ENCODE measurements at places on chromosomes 12 and 14.
A peak's percentile ranks its signal among the peaks of the same experiment; 100 is the strongest.

DNA sequence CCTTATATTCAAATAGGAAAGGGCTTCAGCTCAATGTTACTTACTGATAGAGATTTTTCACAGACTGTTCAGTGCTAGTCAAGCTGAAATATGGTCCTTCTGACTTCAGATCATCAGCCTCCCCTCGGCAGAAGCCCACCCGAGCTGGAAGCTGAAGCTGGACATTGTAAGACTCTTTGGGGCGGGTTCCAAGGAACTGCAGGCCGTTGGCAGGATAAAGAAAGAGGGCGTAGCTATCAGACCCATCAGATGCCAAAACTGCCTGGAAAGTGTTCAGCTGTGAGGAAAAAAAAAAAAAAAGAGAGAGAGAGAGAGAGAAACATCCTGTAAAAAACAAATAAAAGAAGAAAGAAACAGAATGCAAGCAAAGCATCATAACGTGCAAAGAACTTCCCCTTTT, 8.8 kb downstream of the NID2 start:
- DNase-seq: no peak

DNA sequence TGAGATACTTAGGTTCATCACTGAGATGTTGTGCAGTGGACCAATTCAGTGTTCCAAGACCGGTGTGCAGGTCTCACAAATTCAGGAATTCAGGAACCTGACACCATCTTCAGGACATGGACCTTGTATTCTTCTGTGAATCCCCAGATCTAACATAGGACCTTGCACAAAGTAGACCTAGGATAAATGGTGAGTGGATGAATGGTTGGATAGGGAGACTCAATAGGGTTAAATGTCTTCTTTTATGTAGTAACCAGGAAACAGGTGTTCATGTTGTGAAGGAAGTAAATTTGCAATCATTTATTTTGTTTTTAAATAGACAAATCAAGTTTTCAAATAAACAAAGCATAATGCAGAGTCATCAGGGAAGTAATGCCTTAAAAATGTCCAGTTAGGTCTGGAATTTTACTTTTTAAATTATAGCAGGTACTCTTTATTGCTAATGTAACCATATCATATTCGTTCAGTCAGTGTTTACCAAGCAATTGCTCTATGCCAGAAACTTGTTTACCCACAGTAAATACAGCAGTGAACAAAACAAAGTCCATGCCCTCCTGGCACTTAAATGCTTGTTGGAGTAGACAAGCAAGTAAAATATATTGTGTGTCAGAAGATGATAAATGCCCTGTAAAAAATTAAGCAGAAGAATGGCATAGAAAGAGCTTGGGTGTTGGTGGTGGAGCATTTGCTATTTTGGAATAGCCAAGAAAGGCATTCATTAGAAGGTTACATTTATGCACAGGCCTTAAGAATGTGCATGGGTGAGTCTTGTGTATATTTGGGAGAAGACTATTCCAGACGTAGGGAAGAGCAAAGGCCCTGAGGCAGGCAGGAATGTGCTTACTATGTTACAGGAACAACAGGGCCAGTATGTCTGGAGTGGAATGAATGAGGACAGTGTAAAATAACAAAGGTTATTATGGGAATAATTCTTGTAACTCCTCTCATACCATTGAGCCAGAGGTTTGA, 26.3 kb downstream of the RXYLT1 start:
- DNase-seq: peak; percentile 98

DNA sequence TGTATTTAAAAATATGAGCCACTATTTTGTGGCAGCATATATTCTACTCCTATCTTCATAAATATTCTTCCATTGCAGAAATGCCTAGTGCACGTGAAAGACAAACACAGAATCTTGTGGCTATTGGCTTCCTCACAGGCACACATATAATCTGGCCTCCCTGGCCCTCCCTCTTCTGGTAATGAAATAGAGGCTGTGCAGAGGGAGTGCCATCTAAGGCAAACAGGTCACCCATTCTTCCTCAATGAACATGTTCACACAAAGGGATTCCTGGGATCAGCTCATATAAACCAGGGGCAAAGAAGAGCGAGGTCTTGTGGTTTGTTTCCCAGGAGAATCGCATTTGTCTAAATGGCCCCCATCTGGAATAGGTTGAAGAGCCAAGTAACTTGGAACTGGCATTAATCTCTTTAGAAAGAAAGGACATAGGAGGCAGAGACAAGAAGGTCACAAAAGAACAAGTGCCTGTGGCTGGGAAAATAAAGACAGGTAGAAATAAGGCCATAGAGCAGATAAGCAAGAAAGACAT, 171.6 kb upstream of the PTPRQ start:
- DNase-seq: peak; percentile 9

DNA sequence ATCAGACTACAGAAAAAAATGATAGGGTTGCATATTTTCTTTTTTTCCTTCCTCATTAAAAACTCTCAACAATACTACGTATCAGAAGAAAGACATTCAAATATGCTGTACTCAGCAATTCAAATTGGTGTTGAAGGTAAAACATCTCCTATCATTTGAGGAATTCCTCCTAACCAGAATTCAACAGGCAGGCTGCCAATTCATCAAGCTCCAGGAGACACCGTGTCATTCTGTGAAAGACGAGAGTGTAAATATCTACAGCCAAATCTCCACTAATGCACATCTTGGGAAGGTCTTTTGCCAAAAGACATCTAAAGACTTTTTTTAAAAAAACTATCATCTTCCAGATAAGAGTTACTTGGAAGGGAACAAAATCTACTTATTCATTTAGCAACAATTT, 26.6 kb downstream of the NT5DC3 start:
- no peak for DNase-seq

- no peak for DNase-seq
Measured at GRCh38 chr14:88422919-88423650, 37.6 kb downstream of the SPATA7 start.

DNA sequence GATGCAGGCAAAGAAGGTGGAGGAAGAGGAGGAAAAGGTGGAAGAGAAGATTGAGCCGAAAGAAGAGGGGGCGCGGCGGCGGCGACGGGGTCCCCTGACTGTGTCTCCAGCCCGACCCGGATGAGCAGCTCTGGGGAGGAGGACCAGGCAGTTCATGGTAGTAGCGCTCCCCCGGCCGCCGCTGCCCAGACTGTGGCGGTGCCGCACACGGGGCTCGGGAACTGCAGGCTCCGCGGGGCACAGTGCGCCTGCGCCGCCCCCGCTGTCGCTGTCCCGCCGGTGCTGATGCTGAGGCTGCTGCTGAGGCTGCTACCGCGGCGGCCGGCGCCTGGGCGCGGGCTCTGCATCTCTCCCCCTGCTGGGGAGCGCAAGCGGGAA, at the start of gene KCNH5:
KCNH5 (minus strand) TSS at position 225 of the 378 bp plus-strand sequence. CDS start 272 bp downstream, outside the sequence.
- DNase-seq: peak; percentile 93

GRCh38 chr14:100740196-100740825, 13.6 kb downstream of the DLK1 start:
- no peak for DNase-seq

DNA sequence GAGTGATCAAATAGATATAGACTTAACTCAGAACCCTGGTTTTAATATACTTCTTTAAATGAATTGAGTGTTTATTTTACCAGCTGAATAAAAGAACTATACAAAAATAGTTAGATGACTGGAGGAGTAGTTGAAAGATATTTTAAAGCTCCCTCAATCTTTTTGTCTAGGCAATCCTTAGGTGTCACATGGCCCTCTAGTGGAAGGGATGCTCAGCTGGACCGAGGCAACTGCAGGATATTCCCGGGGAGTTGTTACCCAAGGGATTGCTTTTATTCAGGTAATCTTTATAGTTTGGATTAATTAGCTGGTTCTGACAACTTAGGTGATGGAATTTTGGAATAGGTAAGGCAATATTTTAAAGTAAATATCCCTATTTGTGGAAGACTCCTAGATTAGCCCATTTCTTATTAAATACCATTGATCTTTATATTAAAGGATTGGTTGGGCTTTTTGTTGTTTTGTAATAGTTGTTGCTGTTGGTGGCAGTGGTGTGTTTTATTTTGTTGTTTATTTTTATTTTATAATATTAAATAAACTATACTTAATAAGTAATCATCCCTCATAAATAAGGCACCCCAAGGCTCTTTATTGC, 57.1 kb downstream of the ZDHHC17 start:
- DNase-seq: peak; percentile 24

GRCh38 chr14:47278233-47278842, 397.1 kb downstream of the MDGA2 start:
- peak; percentile 21 for DNase-seq

DNA sequence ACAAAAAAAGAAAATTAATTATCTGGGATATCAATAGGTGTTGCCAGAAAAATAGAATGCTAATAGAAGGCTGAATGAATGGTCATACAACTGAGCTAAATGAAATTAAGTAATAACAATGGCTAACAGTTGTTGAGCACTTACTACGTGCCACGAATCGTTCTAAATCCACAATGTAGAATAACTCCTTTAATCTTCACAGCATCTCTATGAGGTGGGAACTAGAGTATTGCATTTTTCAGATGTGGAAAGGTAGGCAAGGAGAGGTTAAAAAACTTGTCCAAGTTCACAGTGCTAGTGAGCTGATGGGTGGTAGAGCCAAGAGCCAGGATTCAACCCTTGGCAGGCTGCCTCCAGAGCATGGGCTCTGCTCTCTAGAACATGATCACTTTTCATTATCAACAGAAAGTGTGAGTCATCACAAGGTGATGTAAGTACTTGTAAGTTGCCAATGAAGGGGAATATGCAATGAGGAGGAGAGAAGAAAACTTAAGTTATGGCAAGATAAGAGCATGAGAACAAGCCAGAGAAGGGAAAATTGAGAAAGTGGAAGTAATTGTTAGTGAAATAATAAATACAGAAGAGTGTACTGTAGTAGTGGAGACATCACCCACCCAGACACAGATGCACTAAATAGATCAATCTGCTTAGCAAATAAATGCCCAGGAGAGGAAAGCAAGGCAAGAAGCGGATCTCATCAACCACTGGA, 122.1 kb downstream of the PRKD1 start:
- DNase-seq: no peak

GRCh38 chr12:101619858-101620761, 25.3 kb downstream of the MYBPC1 start:
- DNase-seq: peak; percentile 91

DNA sequence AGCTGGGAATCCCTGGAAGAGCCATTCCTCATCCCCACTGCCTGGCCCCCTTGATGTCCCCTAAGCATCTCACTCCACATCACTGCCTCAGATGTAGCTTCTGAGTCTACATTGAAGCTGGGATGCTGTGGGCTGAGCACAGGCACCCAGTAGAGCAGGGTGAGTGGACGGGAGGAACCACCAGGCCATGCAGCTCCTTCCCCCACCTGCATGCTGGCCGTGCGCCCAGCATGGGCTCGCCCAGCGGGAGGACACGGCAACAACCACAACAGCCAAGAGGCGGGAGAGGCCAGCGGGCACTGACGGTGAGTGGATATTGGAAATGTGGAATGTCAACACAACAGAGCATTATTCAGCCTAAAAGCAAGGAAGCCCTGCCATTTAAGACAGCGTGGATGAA, 310.9 kb downstream of the ADGRD1 start:
- no peak for DNase-seq

- no peak for DNase-seq
Measured at GRCh38 chr14:44449680-44450079, 57.4 kb downstream of the FSCB start.

DNA sequence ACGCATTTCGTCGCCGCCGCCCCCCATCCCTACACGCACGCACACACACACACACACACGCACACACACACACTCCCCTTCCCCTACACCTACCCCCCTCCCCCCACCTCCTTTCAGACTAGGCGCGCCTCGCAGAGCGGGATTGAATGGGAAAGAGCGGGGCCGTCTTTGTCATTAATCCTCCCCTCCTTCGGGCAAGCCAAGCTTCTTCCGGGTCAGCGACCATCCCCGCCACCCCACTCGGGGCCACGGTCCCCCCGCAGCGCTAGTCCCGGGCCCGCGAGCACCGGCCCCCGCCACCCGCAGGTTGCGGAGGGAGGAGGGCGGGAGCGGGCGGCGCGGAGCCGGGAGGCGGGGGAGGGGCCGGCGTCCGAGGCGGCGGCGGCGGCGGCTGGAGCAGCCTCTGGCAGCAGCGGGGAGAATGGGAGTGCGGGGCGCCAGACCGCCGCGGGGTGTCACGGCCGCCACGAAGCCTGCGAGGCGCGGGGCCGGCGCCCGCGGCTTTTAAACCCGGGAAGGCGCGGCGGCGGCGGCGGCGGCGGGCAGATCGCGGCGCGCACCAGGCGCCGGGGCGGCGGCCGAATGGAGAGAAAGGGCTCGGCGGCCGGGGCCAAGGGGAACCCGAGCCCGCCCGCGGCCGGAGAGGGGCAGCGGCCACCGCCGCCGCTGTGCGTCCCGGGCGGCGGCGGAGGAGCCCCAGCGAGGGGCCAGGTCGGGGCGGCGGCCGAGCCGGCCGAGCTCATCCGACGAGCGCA, at the start of gene TTC9:
TTC9 (plus strand) TSS at position 369 of the 755 bp plus-strand sequence; CDS start at position 583, 214 bp downstream.
- DNase-seq: peak; percentile 84

DNA sequence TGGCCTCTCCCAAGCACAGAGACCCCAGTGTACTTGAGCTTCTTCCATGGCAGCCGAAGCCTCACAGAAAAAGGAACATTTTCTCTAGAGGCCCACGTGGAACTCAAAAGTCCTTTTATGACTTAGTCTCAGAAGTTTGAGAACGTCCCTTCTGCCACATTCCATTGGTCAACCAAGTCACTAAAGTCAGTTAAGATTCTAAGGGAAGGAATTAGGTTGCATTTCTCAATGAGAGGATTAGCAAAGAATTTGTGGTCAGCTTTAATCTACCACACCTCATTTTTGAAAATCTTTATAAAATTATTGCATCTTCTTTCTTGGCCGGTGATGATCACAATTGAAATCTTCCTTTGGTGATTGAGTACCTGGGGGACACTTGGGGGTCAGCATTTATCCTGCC, 279.9 kb upstream of the TBX3 start:
- DNase-seq: no peak

- no peak for DNase-seq
Measured at GRCh38 chr12:32047357-32048212, 59.1 kb upstream of the BICD1 start.

DNA sequence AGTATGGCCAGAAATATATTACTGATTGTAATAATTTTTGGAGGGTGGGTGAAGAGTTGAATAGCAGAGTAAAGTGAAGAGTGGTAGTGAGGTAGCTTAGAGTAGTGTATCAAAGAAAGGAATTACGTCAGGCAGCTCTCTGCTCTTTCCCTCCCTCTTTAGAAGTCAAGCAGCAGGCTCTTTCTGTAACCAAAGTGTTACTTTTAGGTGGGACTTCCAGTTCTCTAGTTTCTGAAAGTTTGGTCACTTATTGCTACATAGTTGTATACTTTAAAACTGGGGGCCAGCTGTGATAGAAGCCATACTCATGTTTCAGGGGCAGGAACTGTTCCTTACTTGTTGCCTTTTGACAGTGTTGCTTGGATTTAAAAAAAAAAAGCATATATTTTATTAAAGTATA, 30.6 kb downstream of the ATF7IP start:
- no peak for DNase-seq

DNA sequence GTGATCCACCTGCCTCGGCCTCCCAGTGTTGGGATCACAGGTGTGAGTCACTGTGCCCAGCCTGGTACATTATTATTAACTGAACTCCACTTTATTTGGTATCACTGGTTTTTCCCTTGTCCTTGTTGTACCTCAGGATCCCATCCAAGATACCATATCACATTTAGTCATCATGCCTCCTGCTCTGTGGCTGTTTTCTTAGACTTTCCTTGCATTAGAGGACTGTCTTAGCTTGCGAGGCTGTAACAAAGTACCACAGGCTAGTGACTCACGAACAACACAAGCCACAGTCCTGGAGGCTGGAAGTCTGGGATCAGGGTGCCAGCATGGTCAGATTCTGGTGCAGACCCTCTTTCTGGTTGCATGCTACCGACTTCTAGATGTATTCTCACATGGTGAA, 12.2 kb downstream of the KLC1 start:
- no peak for DNase-seq

Measured in NCI-H1417 (cell line).